Posterior cingulate gyrus (tissue), 11 donors: ENCODE measurements at places on chromosomes 5 and 9.
A peak's percentile ranks its signal among the peaks of the same experiment; 100 is the strongest.

GRCh38 chr9:84781931-84782866, 112.7 kb downstream of the NTRK2 start:
- no peak for DNase-seq

DNA sequence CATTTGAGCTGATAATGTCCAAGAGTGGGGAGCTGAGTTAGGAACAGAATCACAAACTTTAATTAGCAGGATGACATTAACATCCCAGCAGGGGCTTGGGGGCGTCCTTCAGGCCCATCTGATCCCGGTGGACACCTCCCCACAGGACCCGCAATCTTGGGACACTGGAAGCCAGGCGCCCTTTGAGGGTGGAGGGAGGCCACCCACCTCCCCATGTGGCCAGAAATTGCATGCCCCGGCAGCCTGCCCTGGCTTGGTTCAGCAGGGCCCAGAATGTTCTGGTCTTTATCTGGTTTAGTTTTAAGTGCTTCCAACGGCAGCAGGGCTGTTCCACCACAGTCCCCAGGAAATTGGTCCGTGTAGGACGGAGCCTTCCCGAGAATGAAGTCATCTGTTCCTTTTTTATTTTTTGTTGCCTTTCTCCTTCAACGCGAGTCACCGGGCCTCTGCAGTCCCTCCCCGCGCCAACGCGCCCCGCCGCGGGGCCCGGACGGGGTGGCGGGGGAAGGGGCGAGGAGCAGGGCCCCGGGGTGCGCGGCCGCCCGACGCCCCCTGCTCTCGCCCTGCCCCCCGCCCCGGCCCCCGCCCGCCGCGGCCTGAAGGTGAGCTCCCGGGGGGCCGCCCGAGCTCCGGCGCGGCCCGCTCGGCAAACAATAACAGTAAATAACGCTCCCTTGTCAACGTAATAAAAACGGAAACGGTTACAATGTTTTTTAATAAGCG, 207.9 kb downstream of the C9orf50 start:
- peak; percentile 63 for DNase-seq

DNA sequence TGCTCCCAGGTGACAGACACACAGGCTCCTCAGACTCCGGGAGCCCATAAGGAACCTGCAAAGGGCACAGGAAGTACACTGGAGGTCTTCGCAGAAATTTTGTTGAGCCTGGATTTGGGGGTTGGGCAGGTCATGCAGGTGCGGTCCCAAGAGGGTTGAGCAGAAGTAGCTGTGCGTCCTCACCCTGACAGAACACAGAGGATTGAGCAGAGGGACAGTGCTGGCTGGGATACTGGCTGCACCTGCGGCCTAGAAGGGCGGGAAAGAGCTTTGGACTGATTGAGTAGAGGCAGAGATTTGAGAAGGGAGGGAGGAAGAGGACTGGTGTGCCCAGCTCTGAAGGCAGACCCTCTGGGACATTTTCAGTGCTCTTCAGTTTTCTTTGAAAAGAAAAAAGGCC, 65.4 kb downstream of the PTPDC1 start:
- no peak for DNase-seq

DNA sequence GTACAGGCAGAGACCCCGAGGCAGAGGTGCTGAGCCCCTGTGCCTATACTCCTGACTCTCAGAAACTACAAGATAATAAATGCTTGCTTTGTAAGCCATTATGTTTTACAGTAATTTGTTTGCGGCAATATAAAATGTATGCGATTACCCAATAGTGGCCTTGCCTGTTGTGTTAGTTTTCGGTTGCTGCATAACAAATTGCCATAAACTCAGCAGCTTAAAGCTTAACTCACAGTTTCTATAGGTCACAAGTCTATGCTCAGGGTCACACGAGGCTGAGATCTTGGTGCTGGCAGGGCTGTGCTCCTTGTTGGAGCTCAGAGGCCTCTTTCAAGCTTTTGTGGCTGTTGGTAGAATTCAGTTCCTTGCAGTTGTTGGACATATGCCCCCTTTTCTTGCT, 114.8 kb downstream of the COL23A1 start:
- DNase-seq, result no peak

DNA sequence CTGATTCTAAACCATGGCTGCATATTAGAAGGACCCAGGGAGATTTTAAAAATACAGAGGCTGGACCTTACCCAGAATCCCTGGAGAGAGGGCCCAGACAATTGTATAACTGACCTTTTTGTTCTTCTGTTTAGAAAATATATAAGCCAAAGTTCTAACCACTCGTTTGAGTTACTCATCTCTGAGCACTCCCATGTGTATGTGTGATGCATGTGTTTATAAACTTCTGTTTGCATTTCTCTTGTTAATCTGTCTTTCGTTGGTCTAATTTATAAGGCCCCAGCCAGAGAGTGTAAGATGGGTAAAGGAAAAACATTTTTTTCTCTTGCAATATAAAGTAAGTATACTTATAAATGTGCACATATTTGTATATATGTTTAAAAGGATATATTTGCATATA, 443.9 kb downstream of the ZNF608 start:
- DNase-seq, result no peak

DNA sequence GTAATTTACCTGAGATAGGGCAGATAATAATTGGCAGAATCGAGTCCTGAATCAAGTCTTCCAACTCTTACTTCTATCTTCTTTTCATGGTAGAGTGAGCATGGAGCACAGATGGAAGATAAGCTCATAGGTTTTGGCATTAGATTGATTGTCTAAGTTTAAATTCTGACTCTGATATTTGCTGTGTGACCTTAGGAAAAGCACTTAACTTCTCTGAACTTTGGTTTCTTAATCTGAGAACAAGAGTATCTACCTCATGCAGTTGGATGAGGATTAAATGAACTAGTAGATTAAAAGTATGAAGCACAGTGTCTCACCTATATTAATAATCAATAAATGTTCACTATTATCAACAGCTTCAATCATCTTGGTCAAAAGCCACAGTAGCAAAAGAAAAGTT, 9.4 kb upstream of the ASTN2 start:
- no peak for DNase-seq

GRCh38 chr5:98076501-98076900, 697.0 kb upstream of the RGMB start:
- no peak for DNase-seq

DNA sequence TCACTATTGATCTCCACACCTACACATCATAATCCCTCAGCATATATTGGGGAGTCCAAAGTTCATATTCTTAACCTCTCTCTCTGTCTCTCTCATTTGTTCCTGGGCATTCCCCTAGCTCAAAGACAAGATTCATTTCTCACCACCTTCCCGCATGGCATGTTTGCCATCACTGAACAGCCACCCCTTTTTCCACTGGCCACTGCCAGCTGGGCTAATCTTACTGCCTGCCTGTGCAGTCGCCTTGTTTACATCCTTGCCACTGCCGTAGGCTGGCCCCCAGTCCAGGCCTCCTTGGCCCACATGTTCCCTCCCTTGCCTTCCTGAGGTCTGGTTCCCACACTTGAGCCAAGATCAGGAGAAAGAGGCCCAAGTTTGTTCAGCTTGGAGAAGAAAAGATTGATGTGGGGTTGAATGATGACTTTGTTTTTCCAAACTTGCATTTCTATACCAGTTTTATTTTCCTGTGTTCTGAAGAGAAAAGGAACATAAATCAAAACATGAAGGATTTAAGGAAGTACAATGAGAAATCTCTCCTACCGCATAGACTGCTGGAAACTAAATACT, 80.2 kb downstream of the PLAC8L1 start:
- DNase-seq, result no peak

GRCh38 chr9:125332527-125332926, 70.9 kb downstream of the GAPVD1 start:
- no peak for DNase-seq

GRCh38 chr5:147635882-147636728, 126.2 kb upstream of the DPYSL3 start:
- no peak for DNase-seq

- DNase-seq, result peak; percentile 56
These were observed 17.9 kb upstream of the POC5 start for GRCh38 chr5:75734913-75735789.
